ENCODE measurements at places on chromosomes 16 and 17.

- DNase-seq, result no peak
Measured at GRCh38 chr17:80671825-80672110, 127.1 kb downstream of the RPTOR start.

GRCh38 chr16:82522026-82522425 lies 104.7 kb upstream of the CDH13 start:
- DNase-seq, result no peak

DNA sequence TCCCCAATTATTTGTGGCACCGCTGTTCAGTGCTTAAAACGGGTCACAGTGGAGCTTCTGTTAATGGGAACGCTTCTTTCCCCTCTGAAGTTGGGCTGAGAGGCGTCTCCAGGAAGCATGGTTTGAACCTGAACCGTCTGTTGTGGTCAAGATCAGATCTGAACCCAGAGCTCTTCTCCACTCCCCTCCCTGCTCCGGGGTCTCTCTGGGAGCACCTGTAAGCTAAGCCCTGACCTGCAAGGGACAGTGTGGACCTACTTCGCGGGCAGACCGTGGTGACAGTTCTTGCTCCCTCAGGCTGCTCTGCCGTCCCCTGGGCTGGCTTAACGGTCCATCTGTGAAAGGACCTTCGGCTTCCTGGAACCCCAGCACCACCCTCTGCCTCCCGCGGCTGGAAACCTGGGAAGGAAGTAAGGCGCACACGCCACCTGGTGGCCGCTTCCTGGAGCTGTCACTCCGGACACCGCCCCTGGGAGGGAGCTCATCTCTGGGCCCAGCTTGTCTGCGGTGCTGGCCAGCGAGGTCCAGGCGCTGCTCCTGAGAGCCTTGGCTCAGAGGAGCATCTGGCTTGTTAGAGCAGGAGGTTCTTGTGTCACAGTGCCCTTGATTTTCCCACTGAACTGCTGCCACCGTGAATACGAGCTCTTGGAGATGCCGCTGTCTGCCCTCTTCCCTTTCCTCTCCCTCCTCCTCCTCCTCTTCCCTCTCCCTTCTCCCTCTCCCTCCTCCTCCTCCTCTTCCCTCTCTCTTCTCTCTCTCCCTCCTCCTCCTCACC lies 518.5 kb upstream of the EEF2KMT start:
- DNase-seq, result no peak

DNA sequence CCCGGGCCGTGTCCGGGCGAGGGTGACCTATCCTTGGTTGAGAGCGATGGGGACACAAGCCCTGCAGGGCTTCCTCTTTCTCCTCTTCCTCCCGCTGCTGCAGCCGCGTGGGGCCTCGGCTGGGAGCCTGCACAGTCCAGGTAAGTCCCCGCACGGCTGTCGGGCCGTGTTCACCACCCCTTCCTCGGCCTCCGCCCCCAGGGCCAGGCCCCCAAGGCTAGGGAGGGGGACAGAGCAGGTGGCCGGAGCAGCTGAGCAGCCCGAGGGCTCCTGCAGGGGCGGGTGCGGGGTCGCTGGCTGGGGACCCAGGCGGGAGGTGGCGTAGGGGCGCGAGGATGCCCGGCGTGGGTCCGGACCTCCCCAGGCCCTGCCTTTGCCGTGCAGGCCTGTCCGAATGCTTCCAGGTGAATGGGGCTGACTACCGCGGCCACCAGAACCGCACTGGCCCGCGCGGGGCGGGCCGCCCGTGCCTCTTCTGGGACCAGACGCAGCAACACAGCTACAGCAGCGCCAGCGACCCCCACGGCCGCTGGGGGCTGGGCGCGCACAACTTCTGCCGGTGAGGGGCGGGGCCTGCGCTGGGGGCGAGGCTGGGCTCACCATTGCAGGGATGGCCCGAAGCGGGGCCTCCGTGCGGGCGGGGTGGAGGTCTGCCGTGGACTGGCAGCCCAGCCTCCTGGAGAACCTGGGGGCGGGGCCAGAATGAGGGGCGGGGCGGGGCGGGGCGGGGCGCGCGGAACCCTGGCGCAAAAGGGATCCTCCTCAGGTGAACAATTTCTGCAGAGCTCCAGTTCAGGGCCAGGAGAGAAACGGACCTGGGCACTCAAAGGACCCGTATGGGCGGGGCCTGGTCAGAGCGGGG lies 631 bp downstream of the KREMEN2 start:
- DNase-seq, result peak; percentile 66
